ENCODE measurements at places on chromosomes 6 and 20. TPM values are rescaled to one million over a fixed set of nuclear protein-coding genes. Genes with fewer than 3 reads are reported as not detected.

SLC17A3 gene
- total RNA-seq: not detected

PRL gene
- total RNA-seq: not detected

LHFPL5 gene
- not detected for total RNA-seq

ADISSP gene
- 115 TPM for total RNA-seq

SH3BGRL2 gene
- 63.6 TPM for total RNA-seq

MGME1 gene
- 23.0 TPM for total RNA-seq

TAAR9 gene
- not detected for total RNA-seq

GNAS-AS1 gene
- total RNA-seq: not detected

SCGN gene
- 26.6 TPM for total RNA-seq

ROS1 gene
- total RNA-seq: under 0.01 TPM

SIM1 gene
- total RNA-seq: 14.0 TPM

NOTCH4 gene
- total RNA-seq: 27.5 TPM

TFAP2C gene
- 1.1 TPM for total RNA-seq

STX11 gene
- total RNA-seq: 51.2 TPM

GJA1 gene
- total RNA-seq: 39.0 TPM

GPX5 gene
- not detected for total RNA-seq

PNLDC1 gene
- not detected for total RNA-seq

CCM2L gene
- total RNA-seq: 4.6 TPM

MOCS1 gene
- total RNA-seq: 106 TPM

TCP11 gene
- total RNA-seq: not detected

IRAK1BP1 gene
- 2.2 TPM for total RNA-seq
